Cortex of kidney (tissue), 1 donor: ENCODE measurements at places on chromosomes 12 and 14.

DNA sequence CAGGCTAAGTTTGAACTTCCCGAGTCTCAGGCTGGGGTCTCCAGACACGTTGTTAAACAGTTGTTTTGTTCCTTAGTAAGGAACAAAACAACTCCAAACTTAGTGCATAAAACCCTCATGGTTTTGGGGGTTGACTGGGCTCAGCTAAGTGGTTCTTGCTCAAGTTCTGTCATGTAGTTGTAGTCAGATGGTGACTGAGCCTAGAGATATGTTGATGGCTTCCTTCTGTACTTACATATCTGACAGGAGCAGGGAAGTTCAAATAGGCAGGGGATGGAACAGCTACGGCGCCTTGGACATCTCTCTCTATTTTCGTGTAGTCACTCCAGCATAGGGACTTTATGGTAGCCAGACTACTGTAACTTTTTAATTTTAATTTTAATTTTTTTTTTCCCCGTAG lies 45.7 kb downstream of the SPATS2 start:
- no peak for DNase-seq

GRCh38 chr14:72270749-72271148 lies 338.5 kb downstream of the RGS6 start:
- no peak for DNase-seq

GRCh38 chr12:87924149-87924548 lies 105.1 kb downstream of the C12orf50 start:
- DNase-seq: no peak

DNA sequence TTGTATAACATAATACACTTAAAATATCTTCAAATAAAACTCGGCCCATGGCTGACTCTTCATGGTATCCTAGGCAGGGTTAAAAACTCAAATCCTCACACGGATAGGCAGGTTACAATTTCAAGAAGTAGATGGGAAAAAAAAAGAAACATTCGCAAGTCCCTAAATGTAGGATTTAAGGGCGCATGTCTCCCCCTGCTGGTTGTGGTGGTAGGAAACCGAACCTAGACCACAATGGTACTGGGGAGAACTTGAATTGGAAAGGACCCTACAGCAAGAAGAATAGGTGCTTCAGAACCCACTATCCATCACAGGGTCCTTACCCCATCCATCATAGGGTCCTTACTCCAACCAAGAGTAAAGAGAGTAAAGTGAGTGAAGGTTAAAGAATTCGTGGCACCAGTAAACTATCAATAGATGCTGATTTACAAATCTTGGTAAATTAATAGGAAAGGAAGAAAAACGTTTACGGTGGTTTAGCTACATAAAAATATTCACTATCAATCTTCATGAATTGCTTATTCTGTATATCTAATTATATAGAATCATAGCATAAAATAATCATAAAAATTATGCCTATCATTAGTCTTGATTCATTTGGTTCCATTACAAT lies 3.3 kb upstream of the CIPC start:
- no peak for DNase-seq

DNA sequence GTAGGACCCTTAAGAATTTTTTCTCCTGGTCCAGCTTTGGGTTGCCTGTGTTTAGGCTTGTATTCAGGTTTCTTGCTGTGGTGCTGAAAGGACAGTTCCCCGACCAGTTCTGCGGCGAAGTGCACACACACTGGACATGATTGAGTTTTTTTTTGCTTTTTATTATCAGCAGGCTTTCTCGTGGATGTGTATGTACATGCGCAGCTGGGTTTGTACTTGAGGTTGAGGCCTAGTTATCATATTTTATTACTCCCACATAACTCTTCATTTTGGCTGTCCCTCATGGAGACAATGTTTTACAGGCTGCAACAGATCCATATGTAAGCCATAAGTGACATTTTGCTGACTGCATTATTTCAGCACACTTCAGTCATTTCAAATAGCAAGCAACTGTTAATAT lies 2.5 kb downstream of the SCN8A start:
- no peak for DNase-seq
